ENCODE measurements at places on chromosomes 2 and 18. TPM values are rescaled to one million over a fixed set of nuclear protein-coding genes. Genes with fewer than 3 reads are reported as not detected.

Gene KCNE4
- total RNA-seq = 4.9 TPM

Gene IL1F10
- total RNA-seq = not detected

Gene OSR1
- total RNA-seq = 5.9 TPM

Gene TDRD15
- not detected for total RNA-seq

Gene MC5R
- total RNA-seq = 0.74 TPM

Gene SCN1A
- not detected for total RNA-seq

Gene MLPH
- total RNA-seq = 34.6 TPM

Gene RAX
- not detected for total RNA-seq

Gene G6PC2
- not detected for total RNA-seq

Gene TSPYL6
- not detected for total RNA-seq

Gene CAPN14
- 4.7 TPM for total RNA-seq

Gene TCF7L1
- 8.3 TPM for total RNA-seq

Gene RAB6C
- total RNA-seq = not detected

Gene IL1RL1
- total RNA-seq = 10.6 TPM

Gene GRB14
- total RNA-seq = 2.7 TPM

All from vagina (tissue), 2 donors.